ENCODE measurements at places on chromosomes 12 and 14.

DNA sequence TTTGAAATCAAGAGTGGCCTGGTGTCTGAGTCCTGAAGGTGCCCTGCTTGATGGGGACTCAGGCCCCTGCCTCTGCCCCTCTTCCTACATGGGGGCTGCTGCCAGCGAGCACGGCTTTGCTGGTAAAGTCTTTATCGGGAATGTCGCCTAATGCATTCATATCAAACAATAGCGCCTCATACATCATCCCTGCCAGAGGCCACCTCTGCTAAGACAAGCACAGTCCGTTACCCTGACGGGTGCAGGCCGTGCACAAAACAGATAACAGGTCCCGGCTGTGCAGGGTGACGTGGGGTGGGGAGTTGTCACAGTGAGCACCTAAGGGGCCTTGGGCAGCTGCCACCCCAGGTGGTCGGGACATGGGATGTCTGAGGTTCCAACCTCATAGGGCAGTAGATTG lies 68.4 kb upstream of the FAM222A start:
- no peak for DNase-seq

DNA sequence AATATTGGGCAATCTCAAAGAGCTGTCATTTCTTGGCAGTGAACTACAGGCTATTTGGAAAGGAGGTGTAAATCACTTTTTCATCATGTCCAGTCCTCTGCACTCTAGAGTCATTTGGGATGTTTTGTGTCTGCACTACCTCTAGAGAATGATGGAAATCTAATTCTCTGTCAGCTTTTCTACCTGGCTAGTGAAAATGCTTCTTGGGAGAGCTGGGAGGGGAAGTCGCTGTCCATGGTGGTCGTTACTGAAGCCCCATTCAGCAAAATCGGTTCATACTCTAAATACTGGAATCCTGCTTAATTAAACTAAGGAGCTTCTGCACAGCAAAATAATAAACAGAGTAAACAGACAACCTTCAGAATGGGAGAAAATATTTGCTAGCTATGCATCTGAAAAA lies 251.8 kb downstream of the APAF1 start:
- no peak for DNase-seq

- DNase-seq = no peak
These were observed 96.3 kb upstream of the EVL start for GRCh38 chr14:99968941-99969340.

GRCh38 chr12:104793285-104793684 lies 164.8 kb downstream of the SLC41A2 start:
- DNase-seq = no peak

DNA sequence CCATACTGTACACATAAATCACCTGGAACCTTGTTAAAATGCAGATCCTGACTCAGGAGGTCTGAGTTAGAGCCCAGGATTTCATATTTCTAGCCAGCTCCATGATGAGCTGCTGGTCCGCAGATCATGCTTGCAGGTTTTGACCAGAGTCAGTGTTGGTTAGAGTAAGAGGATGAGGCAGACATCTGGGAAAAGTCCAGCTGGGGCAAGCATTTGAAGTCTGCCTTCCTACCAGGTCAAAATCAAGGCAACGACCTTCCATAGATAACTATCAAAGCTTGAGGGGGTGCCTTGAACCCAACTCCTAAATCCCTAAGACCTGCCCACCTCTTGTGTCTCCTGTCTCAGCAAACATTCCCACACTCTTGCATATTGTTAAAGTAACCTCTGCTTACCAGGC lies 9.2 kb downstream of the OAS2 start:
- no peak for DNase-seq

GRCh38 chr14:95739356-95739755 lies 25.4 kb upstream of the TCL1A start:
- no peak for DNase-seq
